ENCODE measurements at places on chromosomes 4 and X.

GRCh38 chr4:156775813-156776212, 195.8 kb downstream of the PDGFC start:
- DNase-seq, result no peak

- no peak for DNase-seq
These were observed 42.3 kb downstream of the BCOR start for GRCh38 chrX:40055495-40055894.

DNA sequence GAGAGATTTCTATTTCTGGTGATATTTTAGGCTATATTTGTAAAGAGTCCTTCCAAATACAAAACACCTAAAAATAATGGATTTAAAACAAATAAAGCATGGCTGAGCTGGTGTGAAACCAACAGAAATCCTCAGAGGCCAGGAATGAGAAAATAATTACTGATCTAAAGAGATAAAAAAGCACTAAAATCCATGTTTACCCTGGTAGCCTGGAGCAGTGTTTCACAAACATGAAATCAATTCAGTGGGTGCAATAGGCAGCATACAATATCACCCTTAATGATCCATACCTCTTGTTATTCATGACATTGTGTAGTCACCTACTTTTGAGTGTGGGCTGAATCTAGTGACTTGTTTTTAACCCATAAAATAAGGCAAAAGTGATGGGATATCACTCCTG, 14.6 kb downstream of the PFKFB1 start:
- no peak for DNase-seq

GRCh38 chr4:174420316-174420715, 102.0 kb downstream of the HPGD start:
- no peak for DNase-seq

- no peak for DNase-seq
These were observed 12.0 kb upstream of the DCHS2 start for GRCh38 chr4:154503598-154503997.

DNA sequence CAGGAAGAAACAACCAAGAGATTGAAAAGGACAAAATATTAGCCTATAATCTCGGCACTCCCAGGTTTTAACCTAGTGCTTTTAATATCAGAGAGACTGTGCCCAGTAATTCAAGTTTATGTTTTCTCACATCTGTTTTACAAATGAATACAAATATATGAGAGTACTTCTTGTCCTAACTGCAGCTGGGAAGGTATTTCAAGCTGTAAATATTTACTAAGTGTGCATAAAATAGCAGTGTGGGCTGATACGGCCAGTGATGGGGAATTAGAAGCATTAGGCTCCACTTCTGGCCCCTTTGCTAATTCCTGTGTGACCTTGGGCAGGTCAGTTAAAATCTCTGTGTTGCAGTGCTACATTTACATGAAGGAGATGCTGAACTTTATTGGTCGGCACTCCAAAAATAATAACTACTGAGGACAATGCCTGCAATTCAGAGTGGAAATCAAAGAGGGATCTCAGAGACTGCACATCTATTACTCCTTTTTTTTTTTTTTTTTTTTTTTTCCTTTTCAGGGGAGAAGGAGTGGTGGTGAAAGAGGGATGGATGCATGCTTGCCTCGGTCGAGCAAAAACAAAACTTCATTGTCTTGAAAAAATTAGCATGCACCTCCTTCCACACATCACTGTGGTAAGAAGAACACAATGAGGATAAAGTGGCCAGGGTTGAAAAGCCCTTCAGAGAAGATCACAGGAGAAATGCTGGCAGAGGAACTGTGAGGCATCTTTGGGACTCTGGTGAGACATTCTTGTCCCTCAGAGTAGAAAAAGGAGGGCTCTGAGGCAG, 44.6 kb upstream of the LNX1 start:
- no peak for DNase-seq

DNA sequence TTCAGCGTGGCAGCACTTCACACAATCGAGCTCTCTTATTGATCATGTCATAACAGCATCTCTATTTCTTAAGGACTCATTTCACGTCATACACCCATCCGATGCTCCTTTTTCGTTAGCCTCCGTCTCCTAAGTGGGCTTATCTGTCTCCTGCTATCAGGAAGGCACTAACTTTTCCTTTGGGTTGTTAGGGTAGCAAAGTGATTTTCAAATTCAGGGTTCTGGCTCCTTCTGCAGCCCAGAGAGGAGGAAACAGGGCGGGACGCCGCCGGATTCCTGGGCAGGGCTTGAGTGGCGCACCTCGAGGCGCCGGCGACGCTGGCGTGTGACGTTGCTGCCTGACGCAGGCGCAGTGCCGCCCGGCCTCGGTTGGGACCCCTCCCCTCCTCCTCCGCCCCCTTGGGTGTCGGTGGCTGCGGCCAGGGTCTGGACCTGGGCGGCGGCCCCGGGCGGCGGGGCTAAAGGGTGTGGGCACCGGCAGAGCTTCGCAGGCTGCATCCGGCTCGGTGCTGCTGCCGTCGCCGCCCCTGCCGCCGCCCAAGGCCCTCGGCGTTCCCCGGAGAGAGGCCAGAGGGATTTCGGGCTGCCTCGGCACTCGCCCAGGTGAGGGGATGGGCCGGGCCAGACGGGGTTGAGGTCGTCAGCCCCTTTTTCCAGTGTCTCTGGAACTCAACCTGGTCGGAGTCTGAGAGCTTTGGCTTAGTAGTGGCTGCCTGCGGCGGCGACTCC, at the start of gene BLTP1:
BLTP1 (plus strand) TSS at position 350 of the 729 bp plus-strand sequence. CDS start 18,317 bp downstream, outside the sequence.
- peak; percentile 26 for DNase-seq

DNA sequence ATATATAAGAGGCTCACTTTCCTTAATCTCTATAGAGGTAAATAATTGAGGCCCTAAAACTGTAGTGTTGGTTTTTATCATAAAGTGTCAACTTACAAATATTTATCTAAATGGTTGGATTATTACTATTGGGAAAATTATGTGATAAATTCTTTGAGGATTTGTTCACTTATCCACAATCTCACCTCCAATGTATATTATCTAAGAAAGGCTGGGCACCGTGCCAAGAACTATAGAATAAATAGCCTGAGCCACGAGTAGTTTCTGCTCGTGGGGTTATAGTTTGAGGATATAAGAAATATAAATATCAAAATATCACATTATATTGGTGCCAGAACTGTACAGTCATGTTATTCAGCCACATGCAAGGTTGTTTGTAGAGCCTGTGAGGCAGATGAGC, 177.9 kb downstream of the VEGFC start:
- DNase-seq, result no peak

DNA sequence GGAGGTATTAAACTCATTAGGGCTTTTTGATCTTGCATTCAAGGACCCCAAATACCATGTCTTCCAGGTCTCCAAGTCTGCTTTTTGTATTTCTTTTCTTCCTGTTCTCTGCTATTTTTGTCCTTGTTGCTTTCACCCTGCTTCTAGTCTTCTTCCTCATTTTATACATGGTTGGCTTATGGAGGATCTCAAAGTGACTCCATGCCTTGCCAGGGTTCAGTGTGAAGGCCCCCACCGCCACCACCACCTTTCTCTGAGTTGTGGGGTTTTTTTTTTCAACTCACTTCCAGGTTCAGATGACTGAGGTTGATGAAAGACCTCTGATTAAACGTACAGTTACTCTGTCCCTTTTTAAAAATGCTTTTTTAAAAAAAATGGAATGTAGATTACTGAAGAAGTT, 96.3 kb downstream of the MAML3 start:
- no peak for DNase-seq

DNA sequence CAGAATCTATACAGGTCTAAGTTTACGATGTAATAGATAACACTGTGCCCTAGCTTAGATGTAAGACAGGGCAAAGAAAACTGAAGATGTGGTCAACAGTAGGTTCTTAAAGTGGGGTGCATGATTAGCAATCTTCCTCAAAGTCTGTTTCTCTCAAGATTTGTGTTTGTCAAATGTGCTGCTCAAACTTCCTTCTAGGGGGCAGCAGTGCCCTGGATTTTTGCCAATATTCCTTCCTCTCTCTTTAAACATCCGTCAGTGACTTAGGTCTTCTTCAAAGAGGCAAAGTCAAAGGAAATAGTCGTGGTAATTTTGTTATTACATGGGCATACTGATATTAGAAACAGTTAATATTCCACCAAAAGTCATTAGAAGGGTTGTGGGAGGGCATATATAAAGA, 4.2 kb upstream of the PDHA2 start:
- no peak for DNase-seq

GRCh38 chr4:95510145-95510544, 38.6 kb downstream of the UNC5C start:
- no peak for DNase-seq

DNA sequence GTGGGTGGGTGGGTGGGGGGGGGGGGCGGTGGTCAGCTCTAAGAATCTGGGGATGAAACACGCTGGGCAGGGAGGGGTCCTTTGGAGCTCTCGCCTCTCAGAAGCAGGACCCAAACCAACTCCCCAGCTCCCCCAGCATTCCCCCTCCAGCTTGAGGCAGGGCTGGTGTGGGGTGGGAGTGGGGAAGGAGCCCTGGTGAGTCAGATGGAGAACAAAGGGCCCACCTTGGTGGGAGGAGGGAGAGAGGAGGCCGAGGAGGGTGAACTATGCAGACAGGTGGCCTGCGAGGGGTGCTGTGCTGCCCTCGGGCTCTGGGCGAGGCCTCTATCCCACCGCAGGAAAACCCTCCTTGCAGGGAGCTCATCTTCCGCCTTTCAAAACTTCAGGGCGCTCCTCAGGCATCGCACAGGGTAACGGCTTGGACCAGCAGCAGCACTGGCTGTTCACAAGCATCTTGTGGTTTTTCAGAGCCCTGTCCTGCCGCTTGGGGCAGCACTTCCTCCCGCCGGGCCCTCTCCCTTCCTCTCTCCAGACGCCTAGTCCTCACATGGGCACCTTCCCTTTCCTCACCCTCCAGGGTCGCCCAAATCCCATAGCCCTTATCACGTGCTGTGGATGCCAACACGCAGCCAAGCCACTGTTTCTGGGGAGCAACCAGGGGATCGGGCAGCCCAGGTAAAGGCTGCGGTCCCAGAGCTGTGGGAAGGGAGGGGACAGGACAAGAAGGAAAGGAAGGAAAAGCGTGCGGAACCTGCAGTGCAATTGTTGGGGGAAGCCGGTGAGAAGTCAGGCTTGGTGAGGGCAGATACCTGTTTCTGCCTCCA, 34.0 kb upstream of the GRPEL1 start:
- DNase-seq, result no peak

DNA sequence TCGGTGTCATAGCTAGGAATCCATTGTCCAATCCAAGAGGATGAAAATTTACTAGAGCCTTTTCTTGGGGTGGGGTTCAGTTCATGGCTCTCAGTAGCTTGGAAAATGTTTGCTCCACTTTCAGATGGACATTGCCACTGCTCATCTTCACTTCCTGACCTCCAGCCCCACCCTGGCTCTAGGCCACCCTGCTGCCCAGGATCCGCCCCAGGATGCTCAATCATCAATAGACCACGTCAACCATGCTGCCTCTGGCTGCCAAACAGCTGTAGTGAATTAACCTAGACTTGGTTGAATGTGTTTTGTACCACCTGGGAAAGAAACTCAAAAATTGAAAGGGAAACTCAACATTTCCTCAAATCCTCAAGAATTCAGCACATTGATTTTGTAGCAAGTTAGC, 37.2 kb upstream of the HSD17B10 start:
- DNase-seq, result no peak

- DNase-seq, result no peak
These were observed 31.0 kb downstream of the RAB40A start for GRCh38 chrX:103488332-103488731.

DNA sequence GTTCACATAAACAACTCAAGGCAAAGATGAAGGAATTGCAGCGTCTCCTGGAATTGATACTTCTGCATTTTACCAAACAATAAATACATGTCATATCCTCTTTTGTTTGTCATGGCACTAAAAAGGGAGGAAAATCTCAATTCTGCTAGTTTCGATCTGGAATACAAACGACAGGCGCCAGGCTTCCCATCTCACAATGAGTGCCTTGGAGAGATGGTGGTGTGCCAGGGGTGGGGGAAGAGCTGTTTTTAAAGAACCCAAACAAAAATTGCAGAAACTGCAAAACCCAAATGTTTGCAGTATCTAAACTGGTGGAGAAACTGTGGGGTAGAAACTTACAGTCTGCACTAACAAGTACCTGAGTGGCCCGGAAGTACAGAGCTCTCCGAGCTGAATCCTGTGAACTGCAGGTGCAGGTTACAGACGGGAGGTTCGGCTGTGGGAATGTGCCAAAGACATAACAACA, 53.0 kb upstream of the KLF3 start:
- no peak for DNase-seq

DNA sequence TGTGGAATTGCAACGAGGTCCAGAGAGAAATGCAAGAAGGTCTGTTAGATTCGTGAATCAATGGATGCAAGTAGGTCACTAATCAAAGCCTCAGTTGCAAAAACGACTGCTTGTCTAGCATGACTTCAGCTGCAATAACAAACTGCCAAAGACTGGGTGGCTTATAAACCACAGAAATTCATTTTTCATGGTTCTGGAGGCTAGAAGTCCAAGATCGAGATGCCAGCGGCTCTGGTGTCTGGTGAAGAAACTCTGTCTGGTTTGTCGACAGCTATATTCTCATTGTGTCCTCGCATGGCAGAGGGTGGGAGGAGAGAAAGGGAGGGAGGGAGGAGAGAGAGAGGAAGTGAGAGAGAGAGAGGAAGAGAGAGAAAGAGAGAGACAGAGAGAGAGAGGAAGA, 114.7 kb downstream of the MXRA5 start:
- no peak for DNase-seq

DNA sequence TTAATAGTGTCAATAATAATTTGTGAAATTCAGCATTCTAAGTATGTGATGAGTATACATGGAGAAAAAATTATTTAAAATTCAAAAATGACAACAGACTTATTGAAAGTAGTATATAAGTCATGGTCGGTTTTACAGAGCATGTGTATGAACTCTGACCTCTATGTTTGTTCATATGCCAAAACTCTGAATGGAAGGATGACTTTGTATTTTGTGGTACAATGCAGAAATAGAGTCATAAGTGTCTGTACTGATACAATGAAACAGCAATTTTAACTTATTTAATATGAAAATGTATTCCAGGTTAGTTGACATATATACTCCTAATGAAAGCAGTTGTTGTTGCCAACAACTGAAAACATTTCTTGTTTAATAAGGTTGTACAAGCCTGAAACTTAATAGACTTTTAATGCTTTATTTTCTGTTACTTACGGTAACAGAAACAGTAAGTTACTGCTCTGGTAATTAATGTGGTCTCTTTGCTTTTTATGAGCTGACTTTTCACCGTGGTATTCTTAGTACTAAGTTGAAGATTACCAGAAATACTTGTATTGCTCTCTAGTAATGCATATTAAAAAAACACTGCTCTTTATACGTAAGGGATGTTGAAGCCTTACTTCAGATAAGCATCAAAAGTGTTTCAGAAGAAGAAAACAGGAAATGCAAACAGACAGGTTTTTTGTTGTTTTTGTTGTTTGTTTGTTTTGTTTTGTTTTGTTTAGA, 1.9 kb downstream of the UBE2K start:
- peak; percentile 44 for DNase-seq

DNA sequence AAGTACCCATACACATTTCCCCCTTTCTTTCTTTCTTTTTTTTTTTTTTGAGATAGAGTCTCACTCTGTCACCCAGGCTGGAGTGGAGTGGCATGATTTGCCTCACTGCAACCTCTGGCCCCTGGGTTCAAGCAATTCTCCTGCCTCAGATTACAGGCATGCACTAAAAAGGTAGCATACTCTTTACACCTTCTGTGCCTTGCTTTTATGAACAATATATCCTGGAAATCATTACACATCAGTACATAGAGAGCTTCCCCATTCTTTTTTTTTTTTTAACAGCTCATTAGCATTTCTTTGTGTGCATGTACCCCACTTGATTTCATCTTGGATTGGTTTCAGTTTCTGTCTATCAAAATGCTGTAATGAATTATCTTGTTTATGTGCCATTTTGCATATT, 18.6 kb upstream of the HSD17B10 start:
- no peak for DNase-seq

- no peak for DNase-seq
These were observed 63.9 kb downstream of the ENPP6 start for GRCh38 chr4:184153781-184154180.

- no peak for DNase-seq
These were observed 32.0 kb upstream of the MTMR8 start for GRCh38 chrX:64427281-64427680.
